ENCODE measurements at places on chromosomes 5 and 9.
A peak's percentile ranks its signal among the peaks of the same experiment; 100 is the strongest.

DNA sequence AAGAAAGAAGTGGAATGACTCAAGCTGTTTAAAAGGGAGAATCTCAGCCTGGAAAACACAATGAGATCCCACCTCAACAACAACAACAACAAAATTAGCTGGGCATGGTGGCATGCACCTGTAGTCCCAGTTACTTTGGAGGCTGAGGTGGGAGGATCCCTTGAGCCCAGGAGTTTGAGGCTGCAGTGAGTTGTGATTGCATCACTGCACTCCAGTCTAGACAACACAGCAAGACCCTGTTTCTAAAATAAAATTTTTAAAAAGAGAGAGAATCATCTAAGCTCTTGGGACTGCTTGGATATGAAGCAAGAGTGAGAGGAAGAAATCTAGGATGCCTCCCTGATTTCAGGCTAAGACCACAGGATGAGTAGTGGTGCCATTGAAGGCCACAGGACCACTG, 47.4 kb upstream of the KIF2A start:
- no peaks in the 10 kb centered on the region for H3K36me3 ChIP-seq
- DNase-seq, result no peak
- H3K27me3 ChIP-seq, result no peaks in the 10 kb centered on the region

DNA sequence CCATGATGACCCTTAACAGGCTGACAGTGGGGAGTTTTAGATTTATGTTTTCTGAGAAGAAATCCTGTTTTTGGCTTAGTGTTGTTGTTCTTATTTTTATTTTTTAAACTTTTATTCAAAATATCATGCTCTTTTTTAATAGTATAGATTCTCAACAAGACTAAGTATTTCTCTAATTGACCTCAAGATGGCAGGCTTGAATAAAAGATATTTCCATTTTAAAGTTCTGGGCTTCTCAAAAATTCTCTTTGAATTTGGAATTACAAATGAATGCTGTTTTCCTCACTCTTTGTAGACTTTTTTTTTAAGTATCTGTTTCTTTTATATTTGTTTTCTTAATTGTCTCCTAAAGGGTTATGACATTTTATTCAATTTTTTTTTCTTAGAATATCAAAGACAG, 50.0 kb upstream of the SH3GL2 start:
- H3K36me3 ChIP-seq, result no peaks in the 10 kb centered on the region
- no peak for DNase-seq

- H3K27ac ChIP-seq, result no peak overlapping the region
- H3K4me1 ChIP-seq, result no peaks in the 10 kb centered on the region
Observed at GRCh38 chr5:110853267-110853666, 114.5 kb downstream of the SLC25A46 start.

- H3K27ac ChIP-seq, result no peak overlapping the region
- H3K4me1 ChIP-seq, result no peaks in the 10 kb centered on the region
- DNase-seq, result no peak
- no peaks in the 10 kb centered on the region for H3K27me3 ChIP-seq
Observed at GRCh38 chr9:6567140-6567591, 78.4 kb downstream of the GLDC start.

DNA sequence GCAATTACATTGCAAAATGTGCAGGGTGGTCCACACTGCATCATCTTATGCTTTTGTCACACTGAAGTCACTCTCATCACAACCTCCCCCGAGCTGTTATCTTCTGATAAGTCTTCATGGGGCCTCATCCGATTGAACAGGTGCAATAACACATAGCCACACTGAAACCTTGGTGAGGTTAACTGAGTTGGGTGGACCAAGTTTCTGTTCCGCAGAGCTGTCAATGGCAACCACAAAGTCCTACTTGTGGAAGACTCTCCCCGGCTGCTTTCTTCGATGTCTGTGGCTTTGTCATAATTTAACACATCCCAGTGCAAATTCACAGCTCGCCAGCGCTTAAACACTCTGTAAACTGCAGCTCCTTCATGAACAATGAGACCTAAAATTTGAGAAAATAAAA, 112.2 kb downstream of the MARCHF11 start:
- H3K36me3 ChIP-seq, result no peaks in the 10 kb centered on the region
- H3K4me3 ChIP-seq, result no peak overlapping the region
- no peak overlapping the region for H3K27ac ChIP-seq
- H3K4me1 ChIP-seq, result no peaks in the 10 kb centered on the region

DNA sequence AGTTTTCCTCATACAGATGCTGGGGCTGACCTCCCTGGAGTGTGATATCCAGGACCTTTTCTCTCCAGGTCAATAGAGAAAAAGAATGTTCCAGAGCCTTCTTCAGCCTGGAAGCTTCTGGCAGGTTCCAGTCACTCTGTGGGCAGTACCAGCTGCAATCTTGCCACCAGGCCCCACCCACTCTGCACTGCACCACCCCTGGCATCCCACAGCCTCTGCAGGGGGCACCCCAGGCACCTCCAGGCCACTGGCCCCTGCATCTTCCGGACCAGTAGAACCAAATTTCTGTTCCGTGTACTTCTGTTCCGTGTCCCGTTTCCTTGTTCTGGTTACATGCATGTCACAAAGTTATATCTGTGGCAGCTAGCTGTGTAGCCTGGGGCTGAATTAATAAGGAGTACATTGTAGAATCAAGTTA, 83.3 kb upstream of the ZBTB43 start:
- no peaks in the 10 kb centered on the region for H3K36me3 ChIP-seq
- peak; percentile 59 for DNase-seq

DNA sequence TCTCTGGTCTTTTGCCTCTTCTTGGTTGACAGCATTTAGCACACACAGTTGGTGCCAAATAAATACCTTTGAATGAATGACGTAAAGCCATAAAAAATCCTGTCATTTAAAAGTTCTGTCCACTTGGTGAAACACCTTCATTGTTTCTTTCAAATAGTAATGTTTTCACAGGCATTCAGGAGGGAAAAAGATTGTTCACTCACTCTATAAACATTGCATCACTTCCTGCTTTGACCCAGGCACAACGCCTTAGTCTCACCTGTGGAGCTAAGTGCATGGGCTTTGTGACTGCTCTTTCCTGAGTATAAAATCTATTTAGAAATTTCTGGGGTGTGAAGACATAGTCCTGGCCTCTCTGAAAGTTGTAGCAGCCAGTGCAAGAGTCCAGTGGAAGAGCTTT, 88.9 kb upstream of the CXCL14 start:
- no peaks in the 10 kb centered on the region for H3K27me3 ChIP-seq
- no peaks in the 10 kb centered on the region for H3K36me3 ChIP-seq

DNA sequence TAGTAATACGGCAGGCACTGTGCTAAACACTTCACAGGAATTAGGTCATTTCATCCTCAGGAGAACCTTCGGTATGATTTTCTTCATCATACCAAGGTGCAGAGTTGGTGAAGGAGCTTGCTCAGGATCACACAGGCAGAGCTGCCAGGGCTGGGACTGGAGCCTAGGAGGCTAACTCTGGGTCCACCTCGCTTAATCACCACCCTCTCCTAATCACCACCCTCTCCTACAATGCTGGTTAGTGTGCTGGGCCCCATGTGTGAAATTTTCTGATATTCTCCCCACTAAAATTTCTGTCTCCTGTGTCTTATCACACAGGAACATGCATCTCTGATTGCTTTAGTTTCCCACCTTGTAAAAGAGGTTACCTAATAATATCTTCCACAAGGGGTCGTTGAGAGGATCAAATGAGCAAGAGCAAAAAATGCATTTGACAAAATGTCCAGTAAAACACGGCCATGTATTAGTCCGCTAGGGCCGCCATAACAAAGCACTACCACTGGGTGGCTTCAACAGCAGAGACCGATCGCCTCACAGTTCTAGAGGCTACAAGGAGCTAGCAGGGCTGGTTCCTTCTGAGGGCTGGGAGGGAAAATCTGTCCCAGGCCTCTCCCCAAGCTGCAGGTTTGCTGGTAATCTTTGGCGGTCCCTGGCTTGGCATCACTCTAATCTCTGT, 128.2 kb upstream of the NFIB start:
- DNase-seq, result no peak
- H3K4me1 ChIP-seq, result no peaks in the 10 kb centered on the region
- no peaks in the 10 kb centered on the region for H3K27me3 ChIP-seq
- H3K27ac ChIP-seq, result no peak overlapping the region
- H3K36me3 ChIP-seq, result no peaks in the 10 kb centered on the region

GRCh38 chr5:50965654-50966375, 299.4 kb downstream of the PARP8 start:
- no peak overlapping the region for H3K27ac ChIP-seq
- no peak overlapping the region for H3K4me3 ChIP-seq
- H3K27me3 ChIP-seq, result peaks cover 83% of the 10 kb centered on the region
- H3K36me3 ChIP-seq, result no peaks in the 10 kb centered on the region

All from B cell (primary cell).